ENCODE measurements at places on chromosomes 5 and 9.

GRCh38 chr5:157204765-157205164, 24.1 kb downstream of the ITK start:
- no peak for DNase-seq

- DNase-seq: peak; percentile 71
These were observed 21.6 kb downstream of the SH3GLB2 start for GRCh38 chr9:129006328-129007034.

GRCh38 chr5:125559296-125559695, 812.9 kb upstream of the ZNF608 start:
- no peak for DNase-seq

DNA sequence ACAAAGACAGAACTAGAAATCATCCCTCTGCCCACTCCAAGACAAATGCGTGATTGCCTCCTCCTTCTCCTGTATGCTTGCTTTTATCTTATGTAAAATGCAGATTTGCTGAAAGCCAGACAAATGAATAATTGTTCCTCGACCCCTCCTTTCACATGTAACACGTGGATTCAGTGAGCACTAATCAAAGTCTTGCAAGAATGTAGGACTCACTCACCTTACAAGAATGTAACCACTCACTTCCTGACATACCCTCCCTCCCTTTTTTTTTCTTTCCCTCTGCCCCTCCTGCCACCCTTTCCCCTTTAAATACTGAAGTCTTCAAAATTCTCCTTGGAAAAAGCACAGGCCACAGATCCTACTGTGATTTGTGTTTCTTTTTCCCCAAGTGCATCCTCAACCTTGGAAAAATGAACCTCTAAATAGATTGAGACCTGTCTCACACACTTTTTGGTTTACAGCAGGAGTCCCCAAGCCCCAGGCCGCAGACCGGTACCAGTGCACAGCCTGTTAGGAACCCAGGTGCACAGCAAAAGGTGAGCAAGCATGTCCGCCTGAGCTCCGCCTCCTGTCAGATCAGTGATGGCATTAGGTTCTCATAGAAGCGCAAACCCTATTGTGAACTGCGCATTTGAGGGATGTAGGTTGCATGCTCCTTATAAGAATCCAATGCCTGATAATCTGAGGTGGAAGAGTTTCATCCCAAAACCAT, 29.4 kb upstream of the HSD17B3 start:
- no peak for DNase-seq

DNA sequence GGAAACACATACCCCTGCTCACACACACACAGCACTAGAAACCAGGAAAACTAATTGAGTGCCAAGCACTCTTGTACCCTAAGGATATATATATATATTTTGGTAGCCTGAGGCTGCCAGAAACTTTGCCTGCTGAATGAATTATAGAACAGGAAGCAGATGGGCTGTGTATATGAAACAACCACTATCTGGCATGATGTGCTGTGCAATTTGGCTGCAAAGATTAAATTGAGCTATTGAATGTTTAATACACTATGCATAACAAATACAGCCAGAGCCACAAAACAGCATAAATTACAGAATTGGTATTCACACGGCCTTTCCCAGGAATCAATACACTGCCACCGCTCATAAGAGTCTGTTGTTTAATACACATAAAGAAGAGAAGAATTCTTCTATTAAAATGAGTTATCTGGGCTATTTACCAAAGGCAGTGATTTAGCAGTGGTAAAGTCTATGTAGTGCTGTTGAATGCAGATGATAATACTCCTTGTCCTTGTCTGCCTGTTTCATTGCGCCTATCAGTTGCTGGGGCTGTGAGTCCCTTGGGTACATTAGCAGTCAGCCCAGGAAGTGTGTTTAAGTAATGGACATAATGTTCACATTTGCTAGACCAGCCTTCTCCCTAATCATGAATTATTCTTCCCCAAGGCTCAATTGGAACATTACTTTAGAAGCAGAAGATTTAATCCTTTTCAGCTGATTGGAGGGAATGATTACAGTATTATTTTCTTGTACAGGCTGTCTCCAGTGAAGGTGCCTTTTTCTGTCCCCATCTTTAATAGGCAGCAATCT, 294.3 kb downstream of the TLE1 start:
- DNase-seq: no peak

Measured in nucleus accumbens (tissue), 56 donors.